ENCODE measurements at places on chromosomes 6 and 20.

DNA sequence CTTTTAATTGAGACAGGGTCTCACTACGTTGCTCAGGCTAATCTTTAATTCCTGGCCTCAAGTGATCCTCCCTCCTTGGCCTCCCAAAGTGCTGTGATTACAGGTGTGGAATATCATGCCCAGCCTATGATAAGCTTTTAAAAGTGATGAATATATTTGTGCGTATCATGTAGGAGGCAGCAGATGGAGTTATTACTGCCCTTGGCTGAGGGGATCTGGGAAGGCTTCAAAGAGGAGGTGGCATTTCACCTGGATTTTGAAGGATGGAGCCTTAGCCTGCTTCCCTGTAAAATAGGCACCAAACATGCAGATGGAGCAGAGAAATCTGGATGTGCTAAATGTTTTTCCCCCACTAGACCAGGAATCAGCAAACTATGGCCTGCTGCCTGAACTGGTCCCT, 10.1 kb downstream of the PIM1 start:
- DNase-seq: no peak

DNA sequence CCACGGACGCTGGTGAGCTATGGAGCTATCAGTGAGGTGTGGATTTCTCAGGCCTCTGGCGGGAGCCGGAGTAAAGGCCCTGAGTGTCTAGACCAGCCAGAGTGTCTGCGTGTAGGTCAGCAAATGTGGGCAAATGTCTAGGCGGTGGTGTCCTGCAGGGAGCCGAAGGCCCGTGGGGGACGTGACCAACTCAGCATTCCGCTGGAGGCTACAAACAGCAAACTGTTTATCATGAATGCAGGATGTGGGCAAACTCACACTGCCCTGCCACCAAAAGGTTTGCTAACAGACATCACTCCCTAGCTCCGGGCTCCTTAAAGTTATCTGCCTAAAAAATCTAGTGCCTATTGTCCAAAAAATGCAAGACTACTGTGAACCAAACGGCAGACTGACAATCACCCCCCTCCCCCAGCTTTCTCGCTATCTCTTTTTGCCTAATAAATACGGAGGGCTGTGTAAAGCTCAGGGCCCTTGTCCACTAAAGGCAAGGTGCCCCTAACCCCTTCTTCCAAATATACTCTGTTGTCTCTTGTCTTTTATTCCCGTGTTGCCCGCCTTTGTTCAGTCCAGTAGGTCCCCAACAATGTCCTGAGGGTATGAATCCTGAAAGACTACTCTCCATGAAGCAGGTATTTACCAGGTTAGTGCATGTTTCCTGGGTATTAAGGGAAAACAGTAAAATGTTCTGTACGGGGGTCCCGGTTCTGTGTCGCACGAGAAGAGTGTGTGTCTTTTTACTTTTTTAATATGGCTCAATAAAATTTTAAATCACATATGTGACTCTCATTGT, 29.0 kb upstream of the AFDN start:
- DNase-seq: no peak

DNA sequence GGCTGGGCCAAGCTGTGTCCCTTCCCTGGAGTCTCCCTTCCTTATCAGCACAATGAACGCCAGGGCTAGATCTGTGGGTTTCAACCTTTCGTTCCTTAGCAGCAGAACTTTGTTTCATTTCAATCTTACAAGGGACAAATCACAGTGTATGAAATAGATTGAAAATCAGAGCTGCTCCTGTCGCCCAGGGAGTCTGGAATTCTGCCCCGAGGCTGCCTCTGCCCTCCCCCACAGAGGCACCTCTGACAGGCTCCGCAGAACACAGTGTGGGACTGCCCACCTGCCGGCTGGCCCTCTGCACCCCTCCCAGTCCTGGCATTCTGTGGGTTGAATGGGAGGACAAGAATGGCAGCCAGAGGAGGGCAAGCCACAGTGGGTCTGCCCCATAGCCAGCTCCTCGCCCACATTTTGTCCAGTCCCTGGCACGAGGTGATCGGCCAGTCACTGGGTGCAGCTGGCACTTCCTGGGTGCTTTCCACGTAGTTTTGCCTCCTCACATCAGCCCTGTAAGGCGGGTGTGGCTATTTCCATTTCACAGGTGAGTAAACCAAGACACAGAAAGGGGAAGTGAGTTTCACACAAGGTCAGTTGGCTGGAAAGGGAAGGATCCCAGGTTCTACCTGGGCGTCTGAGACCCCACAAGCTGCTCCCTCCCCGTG, 26.1 kb downstream of the MANBAL start:
- no peak for DNase-seq

DNA sequence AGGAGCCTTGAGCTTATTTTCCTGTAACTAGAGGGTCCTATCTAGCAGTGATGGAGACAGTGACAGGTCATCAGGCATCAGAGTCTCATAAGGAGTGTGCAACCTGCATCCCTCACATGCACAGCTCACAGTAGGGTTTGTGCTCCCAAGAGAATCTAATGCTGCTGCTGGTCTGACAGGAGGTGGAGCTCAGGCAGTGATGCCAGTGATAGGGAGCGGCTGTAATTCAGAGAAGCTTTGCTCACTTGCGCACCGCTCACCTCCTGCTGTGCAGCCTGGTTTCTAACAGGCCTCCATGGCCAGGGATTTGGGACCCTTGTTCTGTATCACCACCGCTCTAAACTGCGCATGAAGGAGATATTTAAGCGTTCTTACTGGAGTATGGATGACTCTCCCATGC, 5.3 kb downstream of the KIF25 start:
- DNase-seq: no peak

Data from epithelial cell of proximal tubule (primary cell).